ENCODE measurements at places on chromosomes 11 and 22.

GRCh38 chr22:44645083-44645482 lies 56.9 kb upstream of the PRR5 start:
- DNase-seq, result no peak
- no peak overlapping the region for H3K4me3 ChIP-seq
- H3K36me3 ChIP-seq, result no peaks in the 10 kb centered on the region

- DNase-seq, result no peak
- H3K27me3 ChIP-seq, result no peaks in the 10 kb centered on the region
- no peaks in the 10 kb centered on the region for H3K4me1 ChIP-seq
- no peak overlapping the region for H3K27ac ChIP-seq
- no peaks in the 10 kb centered on the region for H3K36me3 ChIP-seq
These were observed 23.1 kb upstream of the FZD4 start for GRCh38 chr11:86978247-86978646.

- no peak overlapping the region for H3K27ac ChIP-seq
- no peak for DNase-seq
- no peaks in the 10 kb centered on the region for H3K36me3 ChIP-seq
- no peak overlapping the region for H3K4me3 ChIP-seq
- H3K27me3 ChIP-seq, result no peaks in the 10 kb centered on the region
These were observed 499.4 kb upstream of the API5 start for GRCh38 chr11:42812361-42812760.

GRCh38 chr11:83502041-83502440 lies 215.9 kb upstream of the CCDC90B start:
- H3K36me3 ChIP-seq, result no peaks in the 10 kb centered on the region
- DNase-seq, result no peak
- H3K4me3 ChIP-seq, result no peak overlapping the region
- H3K27ac ChIP-seq, result no peak overlapping the region
- no peaks in the 10 kb centered on the region for H3K27me3 ChIP-seq
- H3K4me1 ChIP-seq, result no peaks in the 10 kb centered on the region

GRCh38 chr11:80077113-80077512 lies 636.3 kb upstream of the TENM4 start:
- no peaks in the 10 kb centered on the region for H3K36me3 ChIP-seq
- H3K4me3 ChIP-seq, result no peak overlapping the region
- H3K27me3 ChIP-seq, result no peaks in the 10 kb centered on the region
- H3K27ac ChIP-seq, result no peak overlapping the region
- DNase-seq, result no peak

- H3K4me1 ChIP-seq, result peaks cover 33% of the 10 kb centered on the region
- no peaks in the 10 kb centered on the region for H3K27me3 ChIP-seq
- DNase-seq, result no peak
- no peak overlapping the region for H3K4me3 ChIP-seq
- no peak overlapping the region for H3K27ac ChIP-seq
These were observed 32.3 kb downstream of the MIAT start for GRCh38 chr22:26689513-26690301.

DNA sequence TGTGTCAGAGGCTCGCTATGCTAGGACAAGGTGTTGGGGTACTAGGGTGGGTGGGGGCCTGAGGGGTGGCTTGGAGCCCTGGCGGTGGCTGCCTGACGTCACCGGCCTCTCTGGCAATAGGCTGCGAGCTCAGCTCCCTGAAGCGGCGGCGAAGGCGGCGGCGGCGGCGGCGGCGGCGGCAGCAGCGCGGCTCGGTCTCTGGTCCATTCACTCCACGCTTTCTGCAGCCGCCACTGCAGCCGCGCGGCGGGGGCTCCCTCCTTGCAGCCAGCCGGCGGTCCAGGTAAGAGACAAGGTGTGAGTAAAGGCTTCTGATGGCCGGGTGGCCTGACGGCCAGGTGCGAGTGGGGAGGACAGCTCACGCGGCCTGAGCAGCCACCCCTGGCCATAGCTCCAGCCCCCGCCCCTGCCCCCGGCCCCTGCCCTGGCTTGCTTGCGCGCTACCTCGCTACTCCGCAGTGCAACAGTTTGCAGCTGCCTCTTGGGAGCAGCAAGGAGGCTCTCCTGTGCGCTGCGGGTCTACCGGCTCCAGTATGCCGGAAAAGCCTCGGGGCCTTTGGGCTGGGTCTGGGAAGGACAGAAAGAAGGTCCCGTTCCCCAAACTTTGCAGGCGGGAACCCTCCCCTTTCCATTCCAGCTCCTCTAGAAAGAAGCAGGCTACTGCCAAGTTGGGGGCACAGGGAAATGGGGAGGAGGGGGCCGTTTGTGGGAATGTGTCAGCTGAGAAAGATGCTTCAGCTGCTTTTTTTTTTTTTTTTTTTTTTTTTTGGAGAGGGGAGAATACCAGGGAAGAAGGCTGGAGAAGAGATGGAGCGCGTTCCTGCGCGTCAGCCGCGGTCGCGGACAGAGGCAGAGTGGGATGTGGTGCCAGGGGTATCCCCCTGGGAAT lies at the start of gene C11orf87:
TSS of gene C11orf87 (plus strand) at position 210 of the 889 bp plus-strand sequence. CDS start 1,444 bp downstream, outside the sequence.
- peaks cover 24% of the 10 kb centered on the region for H3K27me3 ChIP-seq
- no peak for DNase-seq
- no peaks in the 10 kb centered on the region for H3K4me1 ChIP-seq
- no peak within 1 kb of the TSS for H3K27ac ChIP-seq
- H3K36me3 ChIP-seq, result no peaks in the 10 kb centered on the region
- H3K4me3 ChIP-seq, result no peak within 1 kb of the TSS

DNA sequence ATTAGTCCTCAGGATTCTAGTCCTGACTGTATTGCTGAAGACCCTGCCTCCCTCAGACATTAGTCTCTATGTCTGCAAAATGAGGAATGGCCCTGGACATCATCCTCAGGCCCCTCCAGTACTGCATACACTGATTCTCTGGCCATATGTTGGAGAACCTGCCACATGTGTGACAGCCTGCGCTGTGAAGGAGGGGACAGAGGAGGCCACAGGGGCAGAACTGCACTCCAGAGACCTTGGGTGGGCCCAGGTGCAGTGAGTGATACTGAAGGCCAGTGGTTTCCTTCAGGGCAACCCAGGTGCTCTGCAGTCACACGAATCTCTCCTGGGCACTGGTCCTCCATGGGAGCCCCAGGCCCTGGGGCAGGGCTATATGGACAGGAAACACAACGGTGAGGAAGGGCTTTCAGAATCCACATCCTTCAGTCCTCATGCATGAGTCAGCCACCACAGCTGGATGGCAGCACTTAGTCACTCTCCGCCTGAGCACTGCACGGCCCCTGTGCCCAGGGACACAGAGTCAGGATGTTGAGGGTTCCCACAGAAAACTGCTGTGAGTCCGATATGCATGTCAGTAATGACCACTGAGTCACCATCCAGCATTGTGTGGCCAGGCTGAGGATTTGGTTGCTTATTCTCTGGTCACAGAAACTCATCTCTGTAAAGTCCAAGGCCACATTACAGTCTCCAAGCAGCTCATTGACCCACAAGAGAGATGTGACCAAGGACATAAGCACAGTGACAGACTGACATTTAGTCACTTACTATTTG lies 39.7 kb downstream of the ME3 start:
- no peak overlapping the region for H3K4me3 ChIP-seq
- no peaks in the 10 kb centered on the region for H3K36me3 ChIP-seq
- H3K4me1 ChIP-seq, result no peaks in the 10 kb centered on the region
- no peak for DNase-seq
- H3K27ac ChIP-seq, result no peak overlapping the region
- H3K27me3 ChIP-seq, result no peaks in the 10 kb centered on the region

DNA sequence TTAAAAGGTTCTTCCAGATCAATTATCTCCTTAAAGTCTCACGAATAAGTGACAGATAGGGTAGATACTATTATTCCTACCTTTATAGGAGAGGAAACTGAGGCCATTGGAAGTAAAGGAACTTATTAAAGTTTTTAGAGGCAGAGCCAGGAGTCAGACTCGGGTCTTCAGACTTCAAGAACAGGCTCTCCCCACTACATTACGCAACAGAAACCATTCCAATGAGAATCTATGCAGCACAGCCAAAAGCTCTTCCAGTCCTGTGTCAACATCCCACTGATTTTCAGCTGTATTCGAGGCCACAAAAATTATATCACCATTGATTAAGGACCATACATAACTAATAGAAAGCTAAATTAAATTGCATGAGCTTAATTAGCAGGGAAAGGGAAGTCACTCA lies 77.4 kb downstream of the RELT start:
- no peak overlapping the region for H3K4me3 ChIP-seq
- H3K27me3 ChIP-seq, result no peaks in the 10 kb centered on the region
- no peaks in the 10 kb centered on the region for H3K36me3 ChIP-seq
- H3K4me1 ChIP-seq, result no peaks in the 10 kb centered on the region
- no peak for DNase-seq
- H3K27ac ChIP-seq, result no peak overlapping the region

GRCh38 chr11:116532066-116532465 lies 240.7 kb downstream of the BUD13 start:
- H3K4me3 ChIP-seq, result no peak overlapping the region
- no peak for DNase-seq
- H3K27ac ChIP-seq, result no peak overlapping the region
- H3K36me3 ChIP-seq, result no peaks in the 10 kb centered on the region

GRCh38 chr11:120686516-120686915 lies 175.0 kb downstream of the GRIK4 start:
- H3K36me3 ChIP-seq, result no peaks in the 10 kb centered on the region
- H3K4me1 ChIP-seq, result no peaks in the 10 kb centered on the region
- H3K27me3 ChIP-seq, result peaks cover 2% of the 10 kb centered on the region
- DNase-seq, result no peak
- no peak overlapping the region for H3K27ac ChIP-seq

DNA sequence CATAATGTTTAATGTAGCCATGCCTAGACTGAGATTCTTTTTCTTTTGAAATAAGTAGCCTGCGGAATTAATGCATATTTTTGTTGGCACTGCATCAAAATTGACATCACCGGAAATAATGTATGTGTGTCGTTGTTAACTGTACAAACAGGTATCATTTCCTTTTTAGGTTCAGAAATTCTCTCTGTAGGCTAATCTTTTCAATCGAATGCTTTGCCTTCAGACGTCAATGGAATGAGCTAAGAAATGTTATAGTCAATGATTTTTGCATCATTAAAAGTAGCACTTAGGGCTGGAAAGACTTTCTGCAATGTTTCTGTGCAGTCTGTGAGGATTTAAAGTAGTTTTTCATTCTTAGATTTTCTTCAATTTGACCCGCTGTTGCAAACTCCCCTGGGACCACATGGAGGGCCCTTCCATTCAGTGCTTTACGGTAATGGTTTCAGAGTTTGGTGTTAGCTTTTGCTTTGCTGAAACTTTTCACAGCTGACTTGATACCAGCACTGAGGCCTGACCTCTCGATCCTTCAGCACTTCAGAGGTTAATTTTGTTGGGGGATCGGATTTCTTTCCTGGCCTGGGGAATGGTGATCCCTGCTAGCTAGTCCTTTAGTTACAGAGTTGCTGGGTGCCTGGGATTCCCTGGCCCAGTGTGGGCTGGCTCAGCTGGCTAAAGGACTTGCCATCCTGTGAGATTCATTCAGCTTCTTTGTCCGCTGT lies 137.8 kb downstream of the DBX1 start:
- no peaks in the 10 kb centered on the region for H3K36me3 ChIP-seq
- no peak overlapping the region for H3K27ac ChIP-seq

DNA sequence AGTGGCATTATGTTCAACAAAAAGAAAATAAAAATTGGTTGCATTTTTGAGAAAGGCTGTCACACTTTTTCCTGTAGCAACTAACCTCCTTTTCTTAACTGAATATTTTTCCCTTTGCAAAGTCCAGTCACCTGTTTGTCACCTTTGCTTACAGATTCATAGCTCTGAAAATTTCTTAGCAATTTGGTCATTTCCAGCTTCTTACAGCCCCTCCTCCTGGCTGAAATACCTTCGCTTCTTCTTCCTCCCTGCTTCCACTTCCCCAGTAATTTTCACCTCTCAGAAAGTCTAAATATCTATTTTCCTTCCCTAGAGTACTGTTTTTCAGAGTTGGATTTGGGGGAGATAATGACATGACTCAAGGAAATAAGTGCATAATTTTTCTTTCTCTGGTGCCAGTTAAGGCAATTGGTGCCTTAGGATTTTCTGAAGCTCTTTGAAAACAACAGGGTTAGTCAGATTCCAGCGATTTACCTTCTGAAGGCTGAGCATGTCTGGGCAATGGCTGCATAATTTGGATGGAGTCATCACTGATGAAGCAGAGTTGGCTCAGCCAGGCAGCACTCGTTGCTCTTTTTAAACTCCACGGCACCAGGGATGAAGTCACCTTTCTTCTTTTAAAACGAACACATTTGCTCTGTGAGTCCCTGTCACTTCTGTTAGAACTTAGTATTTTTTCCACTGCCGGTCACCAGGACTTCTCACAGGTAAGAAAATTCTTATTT lies 62.1 kb upstream of the AMOTL1 start:
- no peak overlapping the region for H3K27ac ChIP-seq
- no peak for DNase-seq
- H3K27me3 ChIP-seq, result no peaks in the 10 kb centered on the region
- H3K4me1 ChIP-seq, result no peaks in the 10 kb centered on the region

DNA sequence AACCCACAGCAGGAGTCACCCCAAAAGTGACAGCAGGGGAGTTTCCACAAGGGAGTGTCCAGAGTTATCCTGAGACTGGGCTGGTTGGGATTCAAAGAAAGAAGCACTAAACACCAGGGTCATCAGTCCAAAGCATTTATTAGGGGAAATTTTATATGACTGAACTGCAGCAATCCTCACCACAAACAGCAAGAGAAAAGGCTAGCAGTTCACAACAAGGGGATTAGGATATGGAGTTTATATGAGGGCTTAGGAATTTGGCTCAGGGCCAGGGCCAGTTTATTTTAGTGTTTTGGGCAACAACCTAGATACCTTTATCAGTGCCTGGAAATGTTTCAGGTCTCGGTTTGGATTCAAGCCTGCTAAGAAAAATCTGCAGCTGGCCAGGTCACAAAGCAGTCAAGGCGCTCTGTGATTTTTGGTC lies 4.6 kb upstream of the TMEM126A start:
- no peaks in the 10 kb centered on the region for H3K27me3 ChIP-seq
- peaks cover 11% of the 10 kb centered on the region for H3K4me1 ChIP-seq
- H3K27ac ChIP-seq, result no peak overlapping the region
- H3K36me3 ChIP-seq, result no peaks in the 10 kb centered on the region
- H3K4me3 ChIP-seq, result no peak overlapping the region
- DNase-seq, result no peak

DNA sequence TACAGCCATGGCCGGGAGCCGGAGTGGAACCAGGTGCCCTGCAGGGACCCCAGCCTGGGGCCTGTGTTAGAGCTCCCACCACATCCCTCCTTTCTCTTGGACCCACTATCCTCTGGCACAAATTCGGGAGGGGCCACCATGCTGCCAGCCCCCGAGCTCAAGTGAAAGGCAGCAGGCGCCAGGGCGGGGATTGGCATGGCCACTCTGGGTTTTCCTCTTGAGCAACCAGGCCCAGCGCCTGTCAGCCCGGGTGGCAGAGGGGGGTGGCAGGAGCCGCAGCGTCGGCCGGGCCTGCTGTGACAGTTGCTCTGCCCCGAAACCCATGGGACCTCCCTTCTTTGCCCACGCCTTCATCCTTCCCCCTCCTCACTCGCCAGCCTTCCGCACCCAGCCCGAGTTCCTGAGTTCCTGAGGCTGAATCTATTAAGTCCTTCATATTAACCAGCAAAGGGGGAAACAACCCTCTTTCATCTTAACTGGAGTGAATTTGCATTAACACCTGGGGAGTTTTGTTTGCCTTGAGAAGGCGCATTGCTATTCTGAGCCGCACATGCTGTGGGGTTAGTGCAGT lies 16.8 kb upstream of the CABP7 start:
- H3K27ac ChIP-seq, result no peak overlapping the region
- H3K4me3 ChIP-seq, result no peak overlapping the region
- H3K27me3 ChIP-seq, result peaks cover 8% of the 10 kb centered on the region
- no peaks in the 10 kb centered on the region for H3K36me3 ChIP-seq

GRCh38 chr11:75945446-75945845 lies 130.4 kb downstream of the UVRAG start:
- H3K27me3 ChIP-seq, result no peaks in the 10 kb centered on the region
- no peak overlapping the region for H3K27ac ChIP-seq
- H3K4me3 ChIP-seq, result no peak overlapping the region
- H3K4me1 ChIP-seq, result no peaks in the 10 kb centered on the region
- H3K36me3 ChIP-seq, result no peaks in the 10 kb centered on the region
